ENCODE measurements at places on chromosomes 2 and 18.

GRCh38 chr18:38367473-38367872 lies 801.9 kb upstream of the CELF4 start:
- DNase-seq = no peak

DNA sequence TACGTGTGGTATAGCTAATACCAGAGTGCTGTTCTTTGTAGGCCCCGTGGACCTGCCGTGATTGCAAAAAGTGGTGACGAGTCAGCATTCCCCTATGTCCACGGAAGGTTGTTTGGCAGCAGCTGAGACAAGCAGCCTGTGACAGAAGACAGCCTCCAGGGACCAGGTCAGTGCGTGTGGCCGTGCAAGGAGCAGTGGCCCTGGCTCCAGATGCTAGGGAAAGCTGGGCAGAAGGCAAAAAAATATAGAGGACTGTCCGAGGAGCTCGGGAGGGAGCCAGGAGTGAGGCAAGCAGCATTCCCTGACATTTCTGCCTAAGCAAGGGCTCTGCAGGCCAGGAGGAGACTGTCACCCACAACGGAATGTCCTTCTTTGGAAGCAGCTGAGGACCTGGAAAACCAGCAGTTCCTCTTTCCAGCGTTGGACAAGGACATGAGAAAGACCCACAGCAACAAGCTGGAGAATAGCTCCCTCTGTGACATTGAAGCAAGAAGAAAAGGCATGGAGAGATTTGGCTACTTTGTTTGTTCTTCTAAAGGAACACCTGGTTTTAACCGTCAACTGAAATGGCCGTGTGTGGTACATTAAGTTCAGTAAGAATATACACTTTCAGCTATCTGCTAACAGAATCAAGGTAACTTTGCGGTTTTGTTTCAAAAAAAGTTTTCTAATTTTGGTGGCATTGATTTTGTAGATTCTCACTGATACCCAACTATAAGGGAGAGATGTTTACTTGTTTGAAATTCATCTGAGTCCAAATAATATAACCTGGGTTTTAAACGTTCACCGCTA lies 58.3 kb downstream of the NPAS2 start:
- no peak for DNase-seq

DNA sequence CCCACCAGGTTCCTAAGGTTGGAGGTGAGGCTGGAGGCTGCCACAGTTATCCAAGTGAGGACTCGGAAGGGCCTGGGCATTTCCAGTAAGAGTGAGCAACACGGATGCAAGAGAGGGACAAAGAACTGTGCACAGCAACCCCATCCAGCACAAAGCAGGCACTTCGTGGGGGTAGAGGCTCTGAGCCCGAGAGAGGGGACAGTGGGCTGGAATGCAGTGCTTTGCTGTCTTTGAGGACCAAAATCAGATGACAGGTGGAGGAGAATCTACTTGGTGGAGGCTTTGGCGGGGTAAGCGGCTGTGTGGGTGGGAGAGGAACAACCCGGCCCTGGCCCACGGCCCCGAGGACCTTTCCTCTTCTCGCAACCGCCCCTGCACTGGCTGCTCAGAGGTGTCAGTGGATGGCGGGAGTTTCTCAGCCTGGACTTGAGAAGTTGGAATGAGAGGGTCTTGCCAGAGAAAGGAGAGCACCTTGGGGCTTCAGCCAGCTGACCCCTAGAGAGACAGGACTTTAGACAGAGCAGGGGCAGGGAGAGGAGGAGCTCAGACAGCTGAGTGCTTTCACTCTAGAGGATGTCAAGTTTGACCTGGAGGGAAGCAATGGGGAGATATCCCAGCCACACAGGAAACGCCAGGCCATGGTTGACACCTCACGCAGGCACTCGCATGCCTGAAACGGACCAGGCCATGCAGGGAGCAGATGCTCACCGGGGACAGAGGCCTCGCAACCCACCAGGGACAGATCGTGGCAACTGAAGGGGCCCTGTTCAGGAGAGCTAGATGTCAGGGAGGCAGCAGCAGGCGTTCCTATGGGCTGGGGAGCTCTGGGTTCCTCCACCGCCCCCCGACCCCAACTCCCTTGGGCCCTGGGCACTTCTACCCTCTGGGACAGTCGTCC lies 11.6 kb downstream of the RAMP1 start:
- no peak for DNase-seq

GRCh38 chr2:160826496-160826895 lies 332.9 kb upstream of the RBMS1 start:
- no peak for DNase-seq

DNA sequence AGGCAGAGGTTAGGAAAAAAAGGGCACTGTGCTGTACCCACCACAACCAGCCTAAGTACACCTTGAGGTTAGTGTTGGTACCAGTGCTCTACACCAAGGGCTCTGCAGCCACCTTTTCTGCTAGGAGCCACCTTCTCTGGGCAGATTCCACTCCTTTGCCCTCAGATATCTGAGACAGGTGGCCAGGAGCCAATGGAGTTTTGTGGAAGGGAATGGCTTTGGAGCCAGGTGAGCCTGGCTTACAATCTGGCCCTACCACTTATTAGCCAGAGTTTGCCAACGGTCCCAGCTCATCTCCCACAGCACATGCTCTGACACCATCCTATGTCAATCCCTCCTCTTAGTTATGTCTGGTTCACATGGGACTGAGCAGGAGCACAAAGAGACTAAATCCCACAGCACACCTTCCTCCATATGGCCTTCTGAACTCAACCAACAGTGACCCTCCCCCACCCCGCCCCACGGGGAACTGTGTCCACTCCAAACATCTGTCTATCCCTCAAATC lies 77.5 kb downstream of the CLHC1 start:
- no peak for DNase-seq

DNA sequence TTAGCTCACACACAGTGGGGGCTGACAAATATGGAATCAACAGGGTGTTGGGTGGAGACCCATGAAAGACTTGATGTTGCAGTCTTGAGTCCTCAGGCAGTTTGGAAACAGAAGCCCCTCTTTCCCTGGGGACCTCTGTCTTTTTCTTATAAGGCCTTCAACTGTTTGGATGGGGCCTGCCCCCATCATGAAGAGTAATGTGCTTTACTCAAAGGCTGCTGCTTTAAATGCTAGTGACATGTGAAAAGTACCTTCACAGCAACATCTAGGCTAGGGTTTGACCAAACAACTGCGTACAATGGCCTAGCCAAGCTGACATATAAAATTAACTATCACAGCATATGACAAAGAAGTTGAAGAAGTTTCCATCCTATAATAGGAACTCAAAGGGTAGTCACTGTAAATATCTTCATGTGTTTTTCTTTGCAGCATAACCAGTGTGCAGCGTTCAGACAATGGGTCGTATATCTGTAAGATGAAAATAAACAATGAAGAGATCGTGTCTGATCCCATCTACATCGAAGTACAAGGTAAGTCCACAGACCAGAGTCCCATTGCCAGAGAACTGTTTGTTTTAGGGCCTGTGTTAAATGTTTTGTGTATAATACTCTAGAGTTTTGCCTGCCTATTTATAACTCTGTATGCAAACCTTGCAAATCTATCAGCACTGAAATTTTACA lies 46.3 kb downstream of the MERTK start:
- no peak for DNase-seq

GRCh38 chr2:153443106-153443505 lies 35.5 kb downstream of the RPRM start:
- DNase-seq = no peak

- DNase-seq = peak; percentile 1
Observed at GRCh38 chr2:6973895-6974545, 56.8 kb downstream of the RNF144A start.

- DNase-seq = no peak
Observed at GRCh38 chr2:52474091-52474490, 1293.5 kb upstream of the CHAC2 start.

DNA sequence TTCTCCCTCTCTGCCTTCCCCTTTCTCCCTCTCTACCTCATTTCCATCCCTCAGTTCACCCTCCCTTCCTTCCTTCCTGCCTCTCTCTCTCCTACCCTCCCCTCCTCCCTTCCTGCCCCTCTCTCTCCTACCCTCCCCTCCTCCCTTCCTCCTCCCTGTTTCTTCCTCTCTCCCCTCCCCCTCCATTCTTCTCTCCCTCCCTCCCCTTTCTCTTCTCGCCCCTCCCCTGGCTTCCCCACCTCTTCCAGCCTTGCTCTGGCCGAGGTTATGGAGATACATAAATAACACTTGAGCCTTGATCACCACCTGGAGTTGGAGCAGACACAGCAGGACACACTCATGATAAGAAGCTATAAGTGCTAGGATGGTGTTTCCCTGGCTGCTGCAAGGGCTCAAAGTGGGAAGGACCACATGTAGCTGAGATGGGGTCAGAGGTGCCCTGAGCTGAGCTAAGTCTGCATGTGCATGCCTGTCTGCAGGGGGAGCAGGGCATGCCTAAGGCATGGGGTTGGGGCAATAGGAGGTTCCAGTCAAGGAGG lies 326.1 kb upstream of the HS6ST1 start:
- DNase-seq = peak; percentile 59

- no peak for DNase-seq
Observed at GRCh38 chr2:70463581-70463980, 90.0 kb downstream of the TGFA start.

- no peak for DNase-seq
Observed at GRCh38 chr18:73893880-73894279, 253.8 kb downstream of the FBXO15 start.

GRCh38 chr2:27724191-27724590 lies 47.3 kb upstream of the MRPL33 start:
- no peak for DNase-seq

- no peak for DNase-seq
Observed at GRCh38 chr2:27566628-27567027, 16.2 kb upstream of the ZNF512 start.

GRCh38 chr2:199590321-199591203 lies 132.8 kb upstream of the SATB2 start:
- DNase-seq = no peak

DNA sequence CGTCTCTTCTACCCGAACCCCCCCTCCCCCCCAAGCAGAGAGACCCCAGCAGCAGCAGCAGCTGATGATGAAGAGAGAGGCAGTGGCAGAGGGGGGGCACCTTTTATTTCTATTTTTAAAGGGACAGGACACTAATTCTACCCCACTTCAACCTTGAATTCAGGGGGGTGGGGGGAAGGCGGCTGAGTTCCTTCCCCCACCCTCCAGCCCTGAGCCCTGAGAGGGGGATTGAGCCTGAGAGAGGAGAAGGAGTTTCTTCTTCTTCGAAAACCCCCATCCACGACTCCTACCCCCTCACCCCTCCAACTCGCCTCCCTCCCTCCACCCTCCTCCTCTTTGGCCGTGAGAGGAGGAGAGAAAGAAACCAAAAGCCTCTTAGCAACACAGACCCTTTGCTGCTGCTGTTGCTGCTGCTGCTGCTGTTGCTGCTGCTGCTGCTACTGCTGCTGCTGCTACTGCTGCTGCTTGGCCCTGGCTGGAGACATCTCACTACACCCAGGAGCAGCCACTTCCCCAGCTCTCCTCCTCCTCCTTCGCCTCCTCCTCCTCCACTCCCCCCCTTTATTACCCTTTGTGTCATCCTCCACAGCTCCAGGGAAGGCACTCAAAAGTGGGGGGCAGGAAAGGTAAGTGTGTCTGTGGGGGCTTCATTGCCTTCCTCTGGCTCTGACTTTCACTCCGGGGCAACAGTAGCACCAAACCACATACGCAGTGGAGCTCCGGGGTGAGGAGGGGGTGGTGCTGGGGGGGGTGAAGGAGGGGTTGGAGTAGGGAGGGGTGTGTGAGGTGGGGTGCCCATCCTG lies at the start of gene MBD5:
TSS of gene MBD5 (plus strand) at position 33 of the 803 bp plus-strand sequence.
- DNase-seq = no peak

DNA sequence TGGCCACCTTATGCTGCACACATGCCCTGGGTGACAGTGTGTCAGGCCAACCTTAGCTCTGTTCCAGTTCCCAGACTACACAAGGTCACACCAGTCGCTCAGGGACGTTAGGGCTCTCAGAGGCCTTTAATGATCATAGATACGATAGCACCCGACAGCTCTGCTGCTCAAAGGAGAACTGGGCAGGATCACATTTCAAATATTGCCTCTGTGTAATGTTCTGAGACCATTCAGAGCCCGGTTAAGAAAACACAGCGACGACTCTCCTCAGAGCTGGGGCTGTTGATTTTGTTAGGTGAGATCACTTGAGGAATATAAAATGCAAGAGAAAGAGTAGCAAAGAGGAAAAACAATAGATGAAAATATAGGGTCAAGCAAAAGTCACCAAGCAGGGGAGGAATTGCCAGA lies 166.6 kb upstream of the TANK start:
- DNase-seq = no peak
